ENCODE measurements at places on chromosomes 2 and 18.

DNA sequence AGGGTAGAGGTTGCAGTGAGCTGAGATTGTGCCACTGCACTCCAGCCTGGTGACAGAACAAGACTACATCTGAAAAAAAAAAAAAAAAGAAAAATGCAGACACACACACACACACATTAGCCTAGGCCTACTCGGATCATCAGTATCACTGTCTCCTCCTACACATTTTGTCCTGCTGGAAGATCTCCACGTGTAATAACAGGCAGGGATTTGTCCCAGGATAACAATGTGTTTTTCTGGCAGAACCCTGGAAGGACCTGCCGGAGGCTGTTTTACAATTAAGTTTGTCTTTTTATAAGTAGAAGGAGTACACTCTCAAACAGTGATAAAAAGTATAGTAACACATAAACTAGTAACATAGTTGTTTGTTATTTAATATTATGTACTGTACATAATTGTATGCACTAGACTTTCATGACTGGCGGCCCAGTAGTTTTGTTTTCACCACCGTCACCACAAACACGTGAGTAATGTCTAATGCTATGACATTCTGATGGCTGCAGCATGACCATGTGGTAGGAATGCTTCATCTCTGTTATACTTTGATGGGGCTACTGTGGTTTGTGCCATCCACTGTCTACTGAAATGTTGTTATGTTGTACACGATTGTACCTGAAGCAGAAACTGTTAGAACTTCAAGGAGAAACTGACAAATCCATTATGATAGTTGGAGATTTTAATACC is 130.6 kb downstream of the ATP9B start:
- no peak for DNase-seq

DNA sequence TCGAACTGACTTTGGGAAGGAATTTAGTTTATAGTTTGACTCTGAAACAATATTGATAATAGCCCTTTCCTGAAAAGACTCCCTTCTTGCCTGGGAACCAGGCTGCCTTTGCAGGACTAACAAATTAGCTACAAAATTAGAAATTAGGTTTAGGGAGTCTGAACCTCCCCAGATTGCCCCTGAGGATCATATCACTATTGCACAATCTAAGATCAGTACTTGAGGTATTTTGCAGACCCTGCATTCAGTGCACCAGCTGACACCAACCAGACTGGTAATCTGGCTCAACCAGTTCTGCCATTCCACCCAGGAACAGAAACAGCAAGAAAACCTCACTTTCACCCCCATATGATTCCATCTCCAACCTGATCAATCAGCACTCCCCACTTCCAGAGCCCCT is 131.8 kb upstream of the GALNT5 start:
- DNase-seq, result no peak

GRCh38 chr2:10350761-10351160 is 48.1 kb downstream of the HPCAL1 start:
- no peak for DNase-seq

DNA sequence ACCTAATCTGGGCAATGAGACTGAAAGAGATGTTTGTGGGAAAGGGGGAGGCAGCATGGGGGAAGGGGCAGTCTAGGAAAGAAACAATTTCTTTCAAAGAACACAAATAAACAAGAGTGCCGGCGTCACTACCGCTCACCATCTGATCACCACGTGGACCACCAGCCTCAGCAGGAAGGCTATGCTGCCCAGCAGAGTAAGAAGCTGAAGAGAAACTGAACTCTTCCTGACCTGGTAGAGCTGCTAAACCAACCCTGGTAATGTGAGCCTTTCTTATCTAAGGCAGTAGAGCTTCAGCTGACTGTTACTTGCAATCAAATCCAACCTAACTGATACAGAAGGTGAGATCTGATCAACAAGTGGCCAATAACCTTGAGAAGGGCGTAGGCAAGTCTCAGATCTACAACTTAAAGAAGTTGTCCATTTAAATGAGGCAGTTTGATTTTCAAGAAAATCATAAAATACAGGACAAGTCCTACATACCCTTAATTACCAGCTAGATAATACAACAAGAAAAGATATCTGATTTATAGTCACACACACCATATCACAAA is 44.2 kb upstream of the SPTBN1 start:
- no peak for DNase-seq

DNA sequence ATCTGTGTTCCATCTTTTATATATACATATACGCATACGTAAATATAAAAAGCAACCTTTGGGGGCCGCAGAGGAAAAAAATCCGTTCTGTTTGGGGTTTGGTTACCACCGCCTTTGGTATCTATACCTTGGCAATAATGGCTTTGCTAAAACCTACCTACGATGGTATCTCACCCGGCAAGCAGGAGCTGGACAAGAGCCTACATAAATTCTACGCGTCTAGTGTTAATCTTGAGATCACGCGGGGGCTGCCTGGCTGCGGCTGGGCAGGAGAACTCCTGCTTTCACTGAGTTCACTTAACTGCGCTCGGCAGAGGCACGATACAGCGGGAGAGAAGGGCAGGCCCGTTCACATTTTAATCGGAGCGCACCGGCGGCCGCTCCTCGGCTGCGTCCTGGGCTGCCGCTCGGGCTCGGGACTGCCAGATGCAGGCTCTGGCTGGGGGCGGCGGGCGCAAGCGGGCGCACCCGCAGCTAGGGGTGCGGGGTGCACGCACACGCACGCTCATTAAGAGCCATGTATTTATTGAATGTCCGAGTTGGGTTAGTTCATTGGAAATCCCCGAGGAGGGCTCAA is 1.7 kb upstream of the POU3F3 start:
- DNase-seq, result no peak

GRCh38 chr2:190528521-190529001 is 6.0 kb downstream of the NEMP2 start:
- DNase-seq, result no peak

- DNase-seq, result no peak
Measured at GRCh38 chr2:88210132-88211002, 40.2 kb downstream of the THNSL2 start.

GRCh38 chr18:64119916-64120315 is 29.0 kb downstream of the LINC00305 start:
- no peak for DNase-seq

DNA sequence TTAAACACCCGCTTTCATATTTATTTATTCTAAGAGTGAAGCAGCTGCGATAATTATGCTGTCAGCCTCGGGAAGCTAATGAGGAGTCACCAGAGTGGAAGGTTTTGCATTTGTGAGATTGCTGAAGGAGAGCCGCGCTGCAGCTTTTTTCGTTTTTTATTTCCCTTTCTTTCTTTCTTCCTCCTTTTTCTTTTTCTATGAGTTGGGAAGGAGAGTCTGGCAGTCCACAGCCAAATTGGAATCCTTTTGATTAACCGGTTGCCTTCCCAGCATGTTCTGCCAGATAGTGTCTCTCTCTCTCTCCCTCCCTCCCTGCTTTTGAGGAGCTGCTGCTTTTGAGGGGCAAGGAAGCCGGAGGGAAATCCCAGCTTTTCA is 82.1 kb downstream of the CDK15 start:
- DNase-seq, result no peak

- no peak for DNase-seq
Measured at GRCh38 chr18:48842259-48843061, 108.3 kb downstream of the SMAD7 start.

GRCh38 chr2:216109962-216110614 is 940 bp downstream of the XRCC5 start:
- DNase-seq, result no peak

- no peak for DNase-seq
Measured at GRCh38 chr18:66575263-66575662, 28.6 kb downstream of the CDH19 start.

DNA sequence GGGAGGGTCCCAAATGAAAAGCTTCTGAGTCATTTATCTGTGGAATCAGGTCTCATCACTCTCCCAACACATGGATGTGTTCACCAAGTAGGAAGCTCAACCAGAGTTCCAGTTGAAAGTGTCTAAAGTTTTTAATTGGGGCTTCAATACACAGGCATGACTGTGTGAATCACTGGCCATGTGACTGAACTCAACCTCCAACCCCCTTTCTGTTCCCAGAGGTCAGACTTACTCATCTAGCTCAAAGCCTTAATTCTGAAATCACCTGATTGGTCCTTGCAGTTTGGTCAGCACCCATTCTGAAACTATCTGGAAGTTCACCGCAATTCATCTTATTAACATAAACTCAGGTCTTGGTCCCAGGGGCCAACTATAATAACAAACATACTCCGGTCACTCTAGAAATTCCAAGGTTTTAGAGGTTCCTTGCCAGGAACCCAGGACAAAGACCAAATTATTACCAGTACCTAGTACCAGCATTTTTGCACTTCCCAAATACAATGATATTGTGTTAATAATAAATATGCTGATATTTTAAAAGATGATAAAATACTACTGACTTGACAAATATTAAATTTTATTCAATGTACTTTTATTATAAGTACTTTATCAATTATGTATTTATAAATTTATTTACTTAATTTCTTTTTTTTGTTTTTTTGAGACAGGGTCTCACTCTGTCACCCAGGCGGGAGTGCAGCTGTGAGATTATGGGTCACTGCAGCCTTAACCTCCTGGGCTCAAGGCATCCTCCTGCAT is 10.7 kb upstream of the RBM45 start:
- no peak for DNase-seq

DNA sequence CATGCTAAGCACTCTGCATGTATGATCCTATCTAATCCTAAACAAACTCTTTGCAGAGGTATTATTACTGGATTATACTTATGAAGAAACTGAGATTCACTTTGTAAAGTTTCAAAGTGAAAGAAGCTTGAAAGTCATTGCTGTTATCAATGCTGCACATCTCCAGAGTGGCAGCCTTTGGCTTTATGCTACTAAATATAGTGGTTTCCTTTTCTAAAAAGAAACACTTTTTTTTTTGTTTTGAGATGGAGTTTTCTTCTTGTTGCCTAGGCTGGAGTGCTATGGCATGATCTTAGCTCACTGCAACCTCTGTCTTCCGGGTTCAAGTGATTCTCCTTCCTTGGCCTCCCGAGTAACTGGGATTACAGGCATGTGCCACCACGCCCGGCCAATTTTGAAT is 114.9 kb upstream of the RAB27B start:
- no peak for DNase-seq

GRCh38 chr2:1649103-1650084 is 94.9 kb downstream of the PXDN start:
- DNase-seq, result no peak
